Umbilical cord (tissue), 2 donors: ENCODE measurements at places on chromosomes 7 and 10. TPM values are rescaled to one million over a fixed set of nuclear protein-coding genes. Genes with fewer than 3 reads are reported as not detected.

The LRRD1 gene
- 4.1 TPM for total RNA-seq

DNA sequence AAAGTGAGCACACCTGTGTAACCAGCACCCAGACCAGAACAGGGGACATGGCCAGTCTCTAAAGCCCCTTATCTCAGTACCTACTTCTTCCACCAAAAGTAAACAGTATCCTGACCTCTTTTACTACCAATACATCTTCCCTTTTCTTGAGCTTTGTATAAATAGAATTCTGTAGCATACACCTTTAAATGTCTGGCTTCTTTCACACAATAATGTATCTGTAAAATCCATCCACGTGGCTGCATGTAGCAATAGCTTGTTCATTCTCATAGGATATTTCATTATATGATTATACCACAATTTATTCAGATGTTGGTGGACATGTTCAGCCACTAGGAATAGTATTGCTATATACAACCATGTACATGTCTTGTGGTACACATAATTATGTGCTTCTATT is 40.6 kb downstream of the BTBD16 start:
- DNase-seq, result no peak

- DNase-seq, result peak; percentile 82
Observed at GRCh38 chr10:123962756-123963530, 71.3 kb upstream of the CPXM2 start.

The TRIM56 gene
- total RNA-seq, result 22.4 TPM

DNA sequence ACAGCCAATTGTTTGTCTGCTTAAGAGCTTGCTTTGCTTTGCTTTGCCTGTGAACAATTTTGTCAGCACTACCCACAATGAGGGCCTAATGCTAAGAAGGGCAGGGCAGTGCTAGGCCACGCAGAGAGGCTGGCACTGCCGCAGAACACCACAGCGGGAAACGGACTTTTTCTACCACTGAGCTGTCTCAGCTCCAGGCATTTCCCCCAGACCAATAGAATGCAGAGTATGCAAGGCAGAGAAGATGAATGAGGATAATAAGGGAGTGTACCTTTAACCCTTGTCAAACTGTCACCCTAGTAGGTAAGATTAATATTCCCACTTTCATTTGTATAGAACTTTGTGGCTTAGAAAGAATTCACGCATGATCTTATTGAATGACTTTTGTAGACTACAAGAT is 104.5 kb downstream of the SH3PXD2A start:
- DNase-seq, result peak; percentile 45

DNA sequence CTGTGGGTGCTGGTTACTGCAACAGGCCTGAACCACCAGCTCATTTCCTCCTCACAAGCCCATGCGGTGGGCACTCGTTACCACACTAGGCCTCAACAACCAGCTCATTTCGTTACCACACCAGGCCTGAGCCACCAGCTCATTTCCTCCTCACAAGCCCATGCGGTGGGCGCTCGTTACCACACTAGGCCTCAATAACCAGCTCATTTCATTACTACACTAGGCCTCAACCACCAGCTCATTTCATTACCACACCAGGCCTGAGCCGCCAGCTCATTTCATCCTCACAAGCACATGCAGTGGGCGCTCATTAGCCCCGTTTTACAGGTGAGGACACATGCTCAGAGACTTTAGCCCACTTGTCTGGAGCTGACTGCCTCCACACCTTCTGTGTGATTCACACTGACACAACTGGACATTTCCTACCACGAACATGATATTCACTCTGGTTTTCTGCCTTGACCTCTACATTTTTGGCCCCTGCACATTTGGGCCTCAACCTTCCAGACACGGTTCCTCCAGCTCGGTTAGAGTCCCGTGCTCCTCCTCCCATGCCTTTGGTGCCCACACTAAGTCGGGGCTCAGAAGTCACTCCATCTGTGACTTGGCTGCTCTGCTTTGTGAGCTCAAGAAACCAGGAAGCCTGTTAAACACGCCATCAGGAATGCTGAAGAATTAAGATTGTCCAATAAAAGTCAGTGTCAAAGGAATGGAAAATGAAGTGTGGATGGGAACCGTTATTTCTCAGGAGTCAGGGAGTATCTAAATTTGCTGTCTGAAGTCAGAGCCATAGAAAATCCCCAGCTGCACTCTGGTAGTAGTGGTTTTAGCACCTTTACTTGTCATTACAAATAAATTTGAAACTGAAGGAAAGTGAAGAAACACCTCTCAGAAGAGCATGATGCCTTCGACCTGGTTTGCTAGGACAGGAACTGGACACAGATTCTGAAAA is 55.8 kb upstream of the LANCL2 start:
- DNase-seq, result peak; percentile 30

The HOXA1 gene
- total RNA-seq, result 1.9 TPM

The KIAA1217 gene
- 32.0 TPM for total RNA-seq

The PPP1R17 gene
- 0.96 TPM for total RNA-seq

- no peak for DNase-seq
Observed at GRCh38 chr10:30737931-30738391, 108.4 kb upstream of the LYZL2 start.

The RAPGEF5 gene
- total RNA-seq, result 131 TPM

- no peak for DNase-seq
Observed at GRCh38 chr10:97466755-97467154, 20.8 kb downstream of the ZDHHC16 start.

The EIF4EBP2 gene
- 30.8 TPM for total RNA-seq

DNA sequence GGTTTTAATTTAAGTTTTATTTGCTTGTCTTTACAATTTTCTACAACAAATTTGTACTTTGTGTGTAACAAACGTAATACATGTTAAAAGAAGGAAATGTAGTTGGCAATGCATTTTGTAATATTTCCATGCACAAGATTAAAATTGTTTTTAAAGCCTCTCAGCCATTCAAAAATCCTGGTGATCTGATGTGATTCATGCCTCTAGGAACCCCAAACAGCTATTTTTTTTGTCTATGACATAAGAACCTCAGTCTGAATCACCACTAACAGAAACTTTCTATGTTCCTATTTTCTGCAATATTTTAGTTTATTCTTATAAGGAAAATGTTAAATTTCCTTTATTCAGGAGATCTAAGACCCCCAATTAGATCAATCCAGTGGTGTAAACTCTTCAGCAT is 183.1 kb upstream of the YAE1 start:
- peak; percentile 20 for DNase-seq

- no peak for DNase-seq
Observed at GRCh38 chr7:103130901-103131624, 17.8 kb downstream of the NAPEPLD start.

DNA sequence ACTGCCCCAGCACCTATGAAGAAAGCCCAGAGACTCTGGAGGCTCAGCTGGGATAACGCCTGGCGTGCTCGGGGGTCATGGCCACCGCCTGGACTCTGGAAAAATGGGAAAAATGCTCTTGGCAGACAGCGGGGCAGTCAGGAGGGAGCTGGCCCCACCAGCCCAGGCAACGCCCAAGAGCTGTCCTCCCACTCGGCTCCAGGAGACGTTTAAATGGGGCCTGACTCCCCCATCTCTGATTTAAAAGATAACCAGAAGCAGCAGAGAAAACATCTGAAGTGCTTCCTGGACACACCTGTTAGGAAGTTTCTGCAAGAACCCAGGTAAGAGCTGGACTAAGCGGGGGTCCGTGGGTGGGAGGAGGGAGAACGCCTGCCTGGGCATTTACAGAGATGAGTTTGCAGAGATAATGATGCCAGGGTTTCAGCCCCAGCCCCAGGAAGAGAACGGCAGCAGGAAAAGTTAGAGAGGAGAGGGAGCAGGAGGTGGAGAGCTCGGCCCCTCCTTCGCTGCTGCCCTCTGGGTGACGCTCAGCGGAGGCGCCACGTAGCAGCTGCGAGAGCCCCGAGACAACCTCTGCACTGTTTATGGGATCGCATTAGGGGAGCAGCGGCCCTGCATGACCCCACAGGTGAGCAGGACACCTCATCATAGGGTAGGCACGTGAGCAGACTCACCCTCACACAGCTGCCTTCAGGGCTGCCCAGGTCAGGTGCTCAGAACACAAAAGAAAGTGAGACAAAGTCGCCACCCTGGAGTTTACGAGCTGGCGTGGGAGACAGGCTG is 83.5 kb upstream of the INSIG1 start:
- DNase-seq, result peak; percentile 57

The GIMAP1 gene
- total RNA-seq, result 4.1 TPM

The COL13A1 gene
- 18.3 TPM for total RNA-seq

The PON2 gene
- 69.1 TPM for total RNA-seq

The TCERG1L gene
- 0.48 TPM for total RNA-seq

- DNase-seq, result no peak
Observed at GRCh38 chr7:11415101-11415500, 416.9 kb downstream of the THSD7A start.

The PHYH gene
- 30.8 TPM for total RNA-seq

GRCh38 chr7:114923403-114923713 is 1.5 kb downstream of the MDFIC start:
- no peak for DNase-seq

The JMJD1C gene
- total RNA-seq, result 80.7 TPM

- DNase-seq, result peak; percentile 53
Observed at GRCh38 chr7:107644309-107644974, 16.2 kb upstream of the SLC26A4 start.

The TAS2R41 gene
- total RNA-seq, result 2.6 TPM

DNA sequence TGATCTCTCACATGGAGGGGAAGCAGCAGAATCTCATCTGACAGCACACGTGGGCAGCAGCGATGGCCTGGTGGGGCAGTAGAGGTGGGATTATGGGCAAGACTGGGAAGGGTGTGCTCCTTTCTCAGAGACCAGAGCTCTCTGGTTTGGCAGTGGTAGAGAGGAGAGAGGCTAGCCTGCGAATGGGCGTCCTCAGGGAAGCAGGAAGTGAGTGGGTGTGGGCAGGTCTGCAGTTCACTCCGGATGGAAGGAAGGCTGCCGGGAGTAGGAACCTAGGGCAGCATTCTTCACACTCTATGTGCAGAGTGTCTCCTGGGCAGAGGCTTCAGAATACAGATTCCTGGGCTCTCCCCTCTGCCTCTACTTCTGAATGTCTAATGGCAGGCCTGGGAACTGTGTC is 162.8 kb upstream of the BMPER start:
- no peak for DNase-seq

DNA sequence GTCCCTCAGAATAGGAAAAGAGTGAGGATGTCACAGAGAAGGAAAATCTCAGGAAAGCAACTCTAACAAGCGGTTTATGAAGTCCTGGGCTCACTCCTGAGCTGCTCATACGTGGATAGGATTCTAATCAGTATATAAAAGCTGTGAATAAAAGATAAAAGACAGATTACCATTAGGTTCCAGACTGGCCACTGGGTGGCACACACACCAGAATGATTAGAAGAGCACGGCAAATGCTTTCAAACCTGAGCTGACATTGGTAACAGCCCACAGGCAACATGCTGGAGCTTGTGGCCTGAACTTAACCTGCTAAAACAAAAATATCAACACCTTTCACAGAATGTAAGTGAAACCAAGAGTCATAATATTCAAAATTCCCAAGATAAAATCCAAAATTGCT is 370.8 kb downstream of the GRID1 start:
- DNase-seq, result no peak
